ENCODE measurements at places on chromosomes 7 and 10.

GRCh38 chr7:132200141-132200540 is 376.1 kb downstream of the PLXNA4 start:
- DNase-seq = no peak

- no peak for DNase-seq
Observed at GRCh38 chr10:17915181-17915580, 36.5 kb upstream of the SLC39A12 start.

- peak; percentile 57 for DNase-seq
Observed at GRCh38 chr10:126504063-126504760, 115.9 kb upstream of the ADAM12 start.

DNA sequence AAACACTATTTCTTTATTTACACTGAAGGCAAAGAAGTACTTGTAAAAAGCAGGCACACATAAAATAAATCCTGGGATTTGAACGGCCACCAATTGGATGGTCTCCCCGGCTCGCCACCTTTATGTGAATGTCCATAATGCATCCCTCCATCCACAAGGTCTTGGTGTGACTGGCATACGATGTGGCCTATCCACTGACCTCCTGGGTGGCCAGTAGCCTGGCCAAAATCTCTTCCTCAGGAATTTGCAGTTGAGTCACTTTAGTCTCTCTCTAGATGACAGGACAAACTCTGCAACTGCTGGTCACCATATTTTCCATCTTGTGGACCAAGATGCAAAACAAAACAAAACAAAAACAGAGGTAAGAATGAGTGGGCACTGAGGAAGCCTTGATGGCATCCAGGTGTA is 39.1 kb downstream of the CDK1 start:
- DNase-seq = no peak

- DNase-seq = no peak
Observed at GRCh38 chr7:18421297-18422002, 74.1 kb upstream of the HDAC9 start.

- no peak for DNase-seq
Observed at GRCh38 chr7:28799619-28800018, 158.5 kb downstream of the TRIL start.

GRCh38 chr10:110843031-110843430 is 28.7 kb upstream of the PDCD4 start:
- DNase-seq = no peak

DNA sequence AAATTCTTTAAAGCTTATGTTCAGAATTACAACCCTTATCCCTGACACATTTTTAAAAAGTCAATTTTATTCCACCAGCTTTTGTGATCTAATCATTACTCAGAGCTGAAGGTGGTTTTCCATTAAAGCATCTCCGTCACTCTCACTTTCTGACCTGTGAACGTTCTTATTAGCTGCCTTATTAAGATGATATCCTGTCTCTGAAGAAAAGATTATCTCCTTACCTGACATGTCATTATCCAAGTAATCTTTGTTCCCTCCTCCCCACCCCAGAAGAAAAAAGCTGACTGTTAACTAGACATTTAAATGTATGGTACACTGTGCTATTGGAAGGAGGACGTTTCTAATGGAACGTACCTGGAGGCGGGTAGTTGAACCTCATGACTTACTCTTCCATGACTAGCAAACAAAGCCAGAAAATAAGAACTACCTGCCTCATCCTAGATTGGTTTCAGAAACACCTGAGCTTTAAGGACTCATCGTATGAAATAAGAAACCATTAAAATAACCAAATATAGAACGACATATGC is 708.7 kb downstream of the PARD3 start:
- DNase-seq = no peak

- DNase-seq = no peak
Observed at GRCh38 chr7:80552031-80552694, 40.3 kb upstream of the GNAT3 start.

DNA sequence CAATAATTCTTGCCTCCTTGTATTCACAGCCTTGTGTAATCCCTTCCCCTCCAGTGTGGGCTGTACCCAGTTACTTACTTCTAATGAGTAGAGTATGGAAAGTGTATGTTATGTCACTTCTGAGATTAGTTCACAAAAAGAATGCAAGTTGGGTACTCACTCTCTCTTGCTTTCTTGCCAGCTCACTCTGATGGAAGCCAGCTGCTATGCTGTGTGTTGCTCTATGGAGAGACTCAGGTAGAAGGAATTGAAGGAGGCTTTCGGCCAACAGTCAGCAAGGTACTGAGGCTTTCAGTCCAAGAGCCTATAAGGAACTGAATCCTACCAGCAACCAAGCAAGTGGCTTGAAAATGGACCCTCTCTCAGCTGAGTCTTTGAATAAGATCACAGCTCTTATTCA is 9.7 kb upstream of the BICC1 start:
- DNase-seq = no peak

Data from femur (tissue), 1 donor.